Brain pericyte (primary cell): ENCODE measurements at places on chromosomes 4 and X.

GRCh38 chr4:169566021-169566818, 46.2 kb downstream of the NEK1 start:
- DNase-seq: peak; percentile 16

DNA sequence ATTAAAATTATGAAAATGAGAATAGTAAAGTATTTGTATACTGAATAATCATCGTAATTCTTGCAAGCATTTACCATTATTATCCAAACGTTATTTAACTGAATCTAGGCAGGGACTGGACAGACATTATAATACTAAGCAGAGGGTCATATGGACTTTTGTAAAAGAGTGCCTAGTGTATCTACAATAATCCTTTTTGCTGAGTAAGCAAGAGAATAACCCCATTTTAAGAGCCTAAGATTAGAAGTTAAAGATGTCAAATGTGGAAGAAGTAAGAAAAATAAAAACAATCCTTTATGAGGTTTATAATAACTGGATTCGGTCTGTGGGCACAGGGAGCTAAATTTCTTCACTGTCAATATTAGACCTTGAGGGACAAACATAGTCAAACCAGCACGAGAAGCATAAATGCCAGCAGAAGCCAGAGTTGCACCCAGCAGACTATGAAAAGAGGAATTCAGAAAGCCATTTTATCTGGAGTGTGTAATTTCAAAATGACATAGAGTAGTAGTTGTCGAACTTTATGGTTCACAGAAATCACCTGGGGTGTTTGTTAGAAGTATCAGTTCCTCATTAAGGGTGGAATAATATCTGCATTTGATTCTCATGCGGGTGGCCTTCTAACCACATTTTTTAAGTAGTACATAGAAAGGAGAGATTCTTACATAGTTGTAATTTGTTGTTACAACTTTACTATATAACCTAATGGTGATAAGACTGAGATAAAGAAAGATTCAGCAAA, 39.7 kb upstream of the DCLK2 start:
- no peak for DNase-seq

DNA sequence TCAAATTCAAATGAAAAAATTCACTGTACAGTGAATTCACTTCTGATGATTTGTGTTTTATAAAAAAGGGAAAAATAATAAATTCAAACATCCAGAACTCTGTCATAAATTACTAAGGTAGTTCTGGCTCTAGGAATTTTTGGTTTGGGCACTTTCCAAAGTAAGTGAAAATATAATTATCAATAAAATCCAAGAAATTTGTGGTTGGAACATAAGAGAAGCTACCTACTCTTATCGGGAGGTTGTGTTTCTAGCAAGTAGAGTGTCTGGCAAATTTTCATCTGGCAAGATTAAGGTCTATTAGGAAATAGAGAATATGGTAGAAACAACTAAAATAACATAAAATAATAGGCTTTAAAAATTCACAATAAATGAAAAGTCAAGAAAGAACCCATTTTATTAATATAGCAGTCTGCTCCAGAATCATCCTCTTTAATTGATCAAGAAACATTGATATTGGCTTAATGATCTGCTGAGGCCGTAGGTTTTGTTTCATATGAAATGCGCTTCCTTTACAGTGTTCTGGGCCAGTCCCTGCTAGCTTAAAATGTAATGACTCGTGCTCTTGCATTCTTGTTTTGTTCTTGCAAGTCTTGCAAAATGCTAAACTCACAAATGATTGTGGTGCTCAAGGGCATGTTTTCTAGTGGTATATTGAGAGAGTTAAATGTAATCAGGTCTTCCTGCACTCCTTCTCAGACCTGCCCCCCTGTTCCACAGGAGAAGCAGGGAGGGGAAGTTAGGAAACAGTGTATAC, 331.4 kb downstream of the RAPGEF2 start:
- no peak for DNase-seq

DNA sequence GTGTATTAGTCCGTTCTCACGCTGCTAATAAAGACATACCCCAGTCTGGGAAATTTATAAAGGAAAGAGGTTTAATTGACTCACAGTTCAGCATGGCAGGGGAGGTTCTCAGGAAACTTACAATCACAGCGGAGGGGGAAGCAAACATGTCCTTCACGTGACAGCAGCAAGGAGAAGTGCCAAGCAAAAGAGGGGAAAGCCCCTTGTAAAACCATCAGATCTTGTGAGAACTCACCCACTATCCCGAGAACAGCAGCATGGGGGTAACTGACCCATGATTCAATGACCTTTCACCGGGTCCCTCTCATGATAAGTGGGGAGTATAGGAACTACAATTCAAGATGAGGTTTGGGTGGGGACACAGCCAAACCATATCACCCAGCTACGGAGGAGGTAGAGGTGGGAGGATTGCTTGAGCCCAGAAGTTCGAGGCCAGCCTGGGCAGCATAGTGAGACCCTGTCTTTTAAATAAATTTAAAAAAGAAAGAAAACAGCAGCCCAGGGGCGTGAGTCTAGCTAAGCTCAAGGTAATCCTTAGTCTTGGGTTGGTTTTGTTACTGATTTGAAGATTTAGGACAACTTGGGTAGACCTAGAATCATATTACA, 46.4 kb upstream of the TMEM131L start:
- no peak for DNase-seq
